ENCODE measurements at places on chromosomes 5 and 9.

- DNase-seq, result no peak
Observed at GRCh38 chr9:105191508-105192121, 52.8 kb upstream of the SLC44A1 start.

GRCh38 chr5:27172693-27173092 is 134.3 kb upstream of the CDH9 start:
- DNase-seq, result no peak

DNA sequence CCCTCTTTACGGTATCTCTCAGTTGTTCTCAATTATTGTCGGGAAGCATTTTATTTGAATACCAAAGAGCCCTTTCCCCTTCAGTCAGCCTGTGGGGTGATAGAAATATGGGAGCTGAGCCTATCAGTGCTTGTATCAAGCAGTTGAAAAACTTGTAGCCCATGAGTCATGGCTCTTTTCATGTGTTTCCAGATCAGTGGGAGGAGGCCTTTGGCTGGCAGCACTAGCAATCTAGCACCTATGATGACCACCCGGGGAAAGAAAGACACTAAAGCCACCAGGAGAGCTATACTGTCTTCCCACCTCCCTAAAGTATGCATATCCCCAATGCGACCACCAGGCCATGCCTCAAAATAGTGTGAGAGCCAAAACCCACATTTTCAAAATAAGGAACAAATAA is 696.9 kb upstream of the C9orf72 start:
- DNase-seq, result no peak

DNA sequence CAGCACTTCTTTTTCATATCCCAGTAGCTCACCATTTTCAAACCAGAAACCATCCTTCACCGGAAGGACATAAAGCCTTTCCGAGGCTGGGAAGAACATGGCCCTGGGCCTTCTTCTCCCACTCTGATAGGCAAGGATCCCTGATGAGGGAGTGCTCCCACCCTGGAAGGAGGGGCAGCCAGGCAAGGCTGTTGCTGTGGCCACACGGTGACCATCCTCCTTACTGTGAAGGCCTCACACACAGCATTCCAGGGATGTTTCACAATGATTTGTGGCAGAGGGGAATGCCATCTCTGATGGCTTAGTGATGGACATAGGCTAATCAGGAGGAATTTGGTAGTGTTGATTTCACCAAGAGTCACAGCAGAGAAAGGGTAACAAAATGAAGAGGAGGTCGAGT is 130.7 kb downstream of the ADAMTS12 start:
- DNase-seq, result no peak

- DNase-seq, result no peak
Observed at GRCh38 chr5:61881821-61882487, 424.1 kb upstream of the KIF2A start.

GRCh38 chr9:5892456-5893133 is 1.9 kb downstream of the MLANA start:
- peak; percentile 8 for DNase-seq
